Spinal cord (tissue), 10 donors: ENCODE measurements at places on chromosomes 5 and 9. TPM values are rescaled to one million over a fixed set of nuclear protein-coding genes. Genes with fewer than 3 reads are reported as not detected.

DNA sequence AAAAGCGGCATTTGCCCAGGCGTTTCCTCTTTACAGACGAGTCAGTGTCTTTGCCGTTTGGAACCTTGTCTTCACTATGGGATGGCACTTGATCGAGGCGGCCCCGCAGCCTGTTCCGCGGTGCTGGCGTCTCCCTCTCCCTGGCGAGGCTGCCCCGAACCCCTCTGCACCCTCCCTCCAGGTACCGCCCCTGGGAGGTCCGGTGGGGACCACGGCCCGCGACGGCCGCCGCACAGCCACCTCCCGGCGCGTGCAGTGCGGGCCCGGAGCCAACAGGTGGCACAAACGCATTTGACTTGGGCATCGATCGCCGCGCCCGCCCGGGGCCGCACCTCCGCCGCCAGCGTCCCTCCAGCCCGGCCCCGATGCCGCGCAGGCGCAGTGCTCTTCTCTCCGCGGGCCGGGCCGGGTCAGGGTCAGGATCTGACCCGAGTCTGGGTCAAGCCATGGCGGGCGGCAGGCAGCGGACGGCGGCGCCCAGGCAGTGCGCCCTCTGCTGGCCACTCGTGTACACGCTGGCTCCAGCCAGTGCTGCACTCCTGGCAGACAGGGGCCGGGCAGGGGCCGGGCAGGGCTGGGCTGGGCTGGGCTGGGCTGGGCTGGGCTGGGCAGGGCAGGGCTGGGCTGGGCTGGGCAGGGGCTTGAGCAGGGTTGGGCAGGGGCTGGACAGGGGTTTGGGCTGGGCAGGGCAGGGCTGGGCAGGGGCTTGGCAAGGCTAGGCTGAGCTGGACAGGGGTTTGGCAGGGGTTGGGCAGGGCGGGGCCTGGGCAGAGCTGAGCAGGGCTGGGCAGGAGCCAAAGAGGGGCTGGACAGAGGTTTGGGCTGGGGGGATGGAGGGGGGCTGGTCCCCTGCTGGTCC lies 155.8 kb upstream of the IRX4 start:
- DNase-seq, result peak; percentile 42

GRCh38 chr9:77161191-77161590 lies 16.1 kb upstream of the VPS13A start:
- DNase-seq, result no peak

The FANCG gene
- 30.1 TPM for total RNA-seq

DNA sequence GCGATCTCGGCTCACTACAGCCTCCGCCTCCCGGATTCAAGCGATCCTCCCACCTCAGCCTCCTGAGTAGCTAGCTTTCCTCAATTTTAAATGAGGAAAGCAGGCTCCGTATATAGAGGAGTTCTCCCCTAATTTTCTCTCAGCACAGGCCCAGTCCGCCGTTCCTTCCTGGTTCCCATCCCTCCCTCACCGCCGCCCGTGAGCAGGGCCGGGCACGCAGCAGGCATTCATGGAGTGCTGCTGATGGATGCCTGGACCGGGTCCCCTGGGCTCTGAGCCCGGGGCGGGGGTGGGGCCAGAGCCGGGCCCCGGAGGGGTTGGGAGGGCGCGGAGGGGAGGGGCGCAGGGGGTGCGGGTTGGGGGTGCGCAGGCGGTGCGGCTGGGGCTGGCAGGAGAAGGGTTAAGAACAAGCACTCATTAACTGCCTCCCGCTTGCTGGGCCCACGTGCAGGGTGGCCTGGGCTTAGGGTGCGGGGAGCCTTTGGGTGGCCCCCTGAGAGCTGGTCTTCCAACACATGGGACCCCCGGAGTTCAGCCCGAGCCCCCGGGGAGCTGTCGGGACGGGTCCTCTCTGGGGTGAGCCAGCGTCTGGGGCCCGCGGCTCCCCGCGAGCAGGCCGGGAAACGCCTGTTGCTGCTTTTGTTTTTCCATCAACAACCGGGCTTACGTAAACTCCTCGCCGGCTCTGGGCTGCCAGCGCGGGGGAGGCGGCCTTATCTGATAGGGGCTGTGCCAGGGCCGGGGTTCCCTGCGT lies 33.7 kb downstream of the LHX2 start:
- no peak for DNase-seq

GRCh38 chr5:165325221-165325620 lies 1819.8 kb downstream of the MAT2B start:
- no peak for DNase-seq

- no peak for DNase-seq
Observed at GRCh38 chr9:18357321-18357720, 116.6 kb upstream of the ADAMTSL1 start.

DNA sequence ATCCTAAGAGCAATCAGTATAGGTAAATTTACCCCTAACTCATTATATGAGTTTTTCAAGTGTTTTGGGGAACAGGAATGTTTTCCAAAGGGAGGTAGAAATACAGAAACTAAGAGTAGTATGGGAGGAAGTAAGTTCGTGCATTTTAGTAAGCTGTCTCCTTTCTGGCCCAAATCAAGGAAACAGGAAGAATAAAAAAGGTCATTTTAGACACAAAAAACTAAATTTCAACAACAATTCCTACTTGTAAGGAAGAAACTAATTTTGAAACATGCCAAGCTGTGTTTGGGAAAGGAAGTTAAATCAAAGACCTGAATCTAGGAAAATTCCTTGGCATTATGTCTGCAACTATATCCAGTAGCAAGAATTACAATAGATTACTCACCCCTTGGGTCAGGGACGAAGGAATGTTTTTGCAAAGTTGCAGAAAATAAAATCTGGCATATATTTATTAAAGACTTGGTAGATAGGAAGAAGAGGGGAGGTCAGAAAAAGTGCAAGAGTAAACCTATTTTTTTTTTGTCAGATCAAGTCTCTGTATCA lies 6.5 kb upstream of the RPS6 start:
- DNase-seq, result no peak

The FGFR4 gene
- 3.6 TPM for total RNA-seq

The PCDHB10 gene
- total RNA-seq, result 5.9 TPM

DNA sequence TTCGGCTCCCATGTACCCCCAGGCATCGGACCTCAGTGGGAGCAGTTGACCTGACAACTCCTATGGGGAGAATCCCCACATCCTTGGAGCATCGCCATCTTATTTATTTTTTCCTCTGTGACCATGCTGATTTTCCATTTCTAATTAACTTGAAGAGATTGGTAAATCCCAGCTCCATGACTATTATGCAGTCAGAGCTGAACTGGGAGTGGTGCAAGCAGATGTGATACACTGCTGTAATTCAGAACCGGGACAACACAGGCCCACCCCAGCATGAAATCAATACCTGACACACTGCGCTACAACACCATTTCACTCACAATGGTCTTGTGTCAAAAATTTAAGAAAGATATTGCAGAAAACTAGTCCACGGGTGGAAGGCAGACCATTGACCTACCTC lies 1.0 kb upstream of the TRPM3 start:
- DNase-seq, result no peak

The LHX2 gene
- total RNA-seq, result 2.0 TPM

- DNase-seq, result no peak
Observed at GRCh38 chr5:59558501-59558900, 335.0 kb downstream of the PDE4D start.

The CMYA5 gene
- 9.2 TPM for total RNA-seq

DNA sequence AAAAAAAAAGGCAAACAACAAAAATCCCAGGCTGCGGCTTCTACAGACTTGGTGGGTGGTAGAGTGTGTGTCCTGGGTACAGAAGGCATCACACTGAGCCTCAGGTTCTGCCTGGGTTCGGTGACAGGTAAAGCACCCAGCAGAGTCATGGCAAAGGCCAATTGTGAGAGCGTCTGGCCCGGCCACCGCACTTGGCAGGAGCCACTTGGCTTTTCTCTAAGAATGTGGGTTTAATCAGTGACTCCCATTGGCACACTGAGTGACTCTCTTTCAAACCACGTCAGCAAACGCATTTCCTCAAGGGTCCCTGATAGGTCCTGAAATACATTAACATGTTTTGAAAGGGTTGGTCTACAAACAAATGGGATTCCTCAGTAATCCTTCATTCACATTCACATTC lies 17.0 kb downstream of the COL23A1 start:
- DNase-seq, result no peak

The PRR16 gene
- total RNA-seq, result 1.6 TPM

DNA sequence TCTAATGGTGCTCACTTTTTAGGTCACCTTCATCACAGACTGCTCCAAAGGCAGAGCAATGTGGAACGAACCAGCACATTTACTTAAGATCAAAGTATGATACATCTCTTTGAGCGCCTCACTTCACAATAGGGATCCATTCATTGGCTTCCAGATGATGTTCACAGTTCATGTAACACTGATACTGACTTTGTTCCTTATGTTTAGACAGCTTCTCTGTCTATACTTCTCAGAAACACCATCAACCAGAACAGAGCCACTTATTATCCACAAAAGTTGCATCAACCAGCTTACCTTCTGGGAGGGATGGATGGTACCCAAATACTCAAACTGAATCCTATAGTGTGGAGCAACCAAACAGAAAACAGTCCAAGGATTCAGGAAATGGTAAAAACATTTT lies 4.6 kb downstream of the PTAR1 start:
- no peak for DNase-seq

The PCDHB14 gene
- total RNA-seq, result 10.4 TPM

The PCDHGA5 gene
- 7.9 TPM for total RNA-seq

GRCh38 chr5:118603278-118603677 lies 385.1 kb downstream of the DTWD2 start:
- no peak for DNase-seq

DNA sequence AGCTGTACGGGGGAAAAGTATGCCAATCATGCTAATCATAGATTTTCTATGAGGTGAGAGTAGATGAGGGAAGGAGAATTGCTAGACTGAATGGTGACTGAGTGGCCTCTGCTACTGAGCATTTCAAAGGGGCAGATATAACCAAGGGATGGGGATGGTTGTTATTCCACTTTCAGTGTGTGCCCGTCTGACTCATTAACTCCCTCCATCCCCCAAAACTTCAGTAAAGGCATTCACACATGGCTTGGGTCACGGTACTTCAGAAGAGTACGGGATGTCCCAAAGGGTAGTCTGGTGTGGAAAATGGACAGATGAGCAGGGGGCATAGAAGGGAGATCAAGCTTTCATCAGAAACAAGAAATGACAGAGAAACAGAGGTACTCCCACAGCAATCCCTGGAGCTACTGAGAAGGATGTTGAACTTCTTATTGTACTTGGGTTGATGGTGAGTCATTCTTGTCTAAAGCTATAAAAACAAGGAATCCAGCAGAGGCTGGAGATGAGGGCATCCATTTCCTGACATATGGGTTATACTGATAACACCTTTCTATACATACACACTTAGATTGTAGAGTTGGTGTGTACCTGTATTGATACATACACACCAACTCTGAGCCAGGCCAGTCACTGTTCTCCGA lies 8.9 kb upstream of the TLE4 start:
- no peak for DNase-seq

DNA sequence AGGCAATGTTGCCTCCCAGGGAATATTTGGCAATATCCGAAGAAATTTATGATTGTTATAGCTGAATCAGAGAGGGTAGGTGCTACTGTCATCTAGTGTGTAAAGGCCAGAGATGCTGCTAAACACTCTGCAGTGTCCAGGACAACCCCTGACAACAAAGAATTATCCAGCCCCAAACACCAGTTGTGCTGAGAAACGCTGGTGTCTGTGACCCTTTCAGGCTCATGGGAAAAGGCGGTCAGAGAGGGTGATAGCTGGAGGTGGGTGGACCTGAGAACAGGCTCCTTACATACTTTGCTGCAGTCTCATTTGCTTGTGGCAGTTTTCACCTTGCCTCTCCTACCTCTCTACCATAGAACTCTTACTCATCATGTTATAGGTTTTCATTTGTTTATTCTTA lies 295.3 kb upstream of the DMRT1 start:
- no peak for DNase-seq

GRCh38 chr9:133074111-133074651 lies 12.4 kb downstream of the CEL start:
- DNase-seq, result no peak

DNA sequence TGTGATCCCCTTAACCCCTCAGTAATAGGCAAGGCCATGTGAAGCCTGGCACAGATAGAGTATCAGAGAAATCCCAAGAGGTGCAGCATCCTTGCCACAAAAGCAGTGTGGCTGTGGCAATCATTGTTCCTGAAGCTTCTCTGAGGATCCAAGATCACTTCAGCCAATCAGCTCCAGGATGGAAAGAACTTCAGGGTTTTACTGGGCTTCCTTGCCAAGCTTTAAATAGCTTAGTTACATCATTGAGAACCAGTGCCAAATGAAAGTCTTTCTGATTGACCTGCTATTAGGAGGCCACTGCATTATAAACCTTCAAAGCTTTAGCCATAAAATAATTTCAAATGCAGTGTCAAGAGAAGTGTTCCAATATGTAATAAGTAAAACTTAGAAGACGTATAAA lies 430.6 kb downstream of the PIK3R1 start:
- DNase-seq, result peak; percentile 24

- DNase-seq, result no peak
Observed at GRCh38 chr5:136012041-136012804, 16.6 kb upstream of the TGFBI start.

GRCh38 chr5:137201876-137202275 lies 297.2 kb downstream of the SPOCK1 start:
- DNase-seq, result no peak

DNA sequence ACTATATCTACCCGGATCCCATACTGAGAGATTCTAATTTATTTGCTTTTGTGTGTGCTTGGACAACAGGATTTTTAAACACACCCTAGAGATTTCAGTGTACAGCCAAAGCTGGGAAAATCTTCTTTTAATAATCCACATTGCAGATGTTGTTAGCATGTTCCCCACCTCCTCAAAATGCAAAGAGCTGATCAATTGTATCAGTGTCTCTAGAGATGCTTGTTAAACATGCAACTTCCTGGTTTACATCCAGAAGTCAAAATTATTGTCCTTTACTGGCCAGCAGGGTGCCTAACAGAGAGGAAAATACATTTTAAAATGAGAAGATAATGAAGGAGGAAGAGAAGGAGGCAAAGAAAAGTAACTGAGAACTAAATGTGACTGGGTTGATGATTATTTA lies 793.3 kb downstream of the SEMA5A start:
- no peak for DNase-seq

GRCh38 chr5:360257-361027 lies 38.9 kb downstream of the AHRR start:
- DNase-seq, result no peak

DNA sequence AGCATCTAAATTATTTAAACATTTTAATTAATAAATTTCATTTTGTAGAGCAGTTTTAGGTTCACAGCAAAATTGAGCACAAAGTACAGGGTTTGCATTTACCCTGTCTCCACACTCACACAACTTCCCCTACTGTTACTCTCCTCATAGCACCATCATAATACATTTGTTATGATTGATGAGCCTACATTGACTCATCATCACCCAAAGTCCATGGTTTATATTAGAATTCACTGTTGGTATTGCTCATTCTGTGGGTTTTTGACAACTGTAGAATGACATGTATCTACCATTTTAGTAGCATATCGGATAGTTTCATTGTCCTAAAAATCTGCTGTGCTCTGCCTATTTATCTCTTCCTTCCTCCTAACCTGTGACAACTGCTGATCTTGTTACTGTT lies 411.1 kb upstream of the MPDZ start:
- no peak for DNase-seq

GRCh38 chr5:95401626-95402025 lies 10.5 kb downstream of the FAM81B start:
- no peak for DNase-seq

The CLIC3 gene
- 2.0 TPM for total RNA-seq
